Thyroid gland (tissue), 4 donors: ENCODE measurements at places on chromosomes 6 and 20. TPM values are rescaled to one million over a fixed set of nuclear protein-coding genes. Genes with fewer than 3 reads are reported as not detected.

- H3K4me1 ChIP-seq = peaks cover 77% of the 10 kb centered on the region
- no peaks in the 10 kb centered on the region for H3K36me3 ChIP-seq
- DNase-seq = peak; percentile 94
Observed at GRCh38 chr6:41705996-41706835, 29.2 kb downstream of the TFEB start.

- H3K4me1 ChIP-seq = no peaks in the 10 kb centered on the region
- no peaks in the 10 kb centered on the region for H3K36me3 ChIP-seq
- H3K27ac ChIP-seq = no peak overlapping the region
- H3K27me3 ChIP-seq = no peaks in the 10 kb centered on the region
Observed at GRCh38 chr20:12969071-12969669, 39.6 kb upstream of the SPTLC3 start.

- no peak for DNase-seq
- no peaks in the 10 kb centered on the region for H3K4me1 ChIP-seq
- no peaks in the 10 kb centered on the region for H3K27me3 ChIP-seq
- H3K4me3 ChIP-seq = no peak overlapping the region
- peaks cover 17% of the 10 kb centered on the region for H3K36me3 ChIP-seq
- H3K27ac ChIP-seq = no peak overlapping the region
Observed at GRCh38 chr6:139174961-139175360, 40.1 kb downstream of the HECA start.

DNA sequence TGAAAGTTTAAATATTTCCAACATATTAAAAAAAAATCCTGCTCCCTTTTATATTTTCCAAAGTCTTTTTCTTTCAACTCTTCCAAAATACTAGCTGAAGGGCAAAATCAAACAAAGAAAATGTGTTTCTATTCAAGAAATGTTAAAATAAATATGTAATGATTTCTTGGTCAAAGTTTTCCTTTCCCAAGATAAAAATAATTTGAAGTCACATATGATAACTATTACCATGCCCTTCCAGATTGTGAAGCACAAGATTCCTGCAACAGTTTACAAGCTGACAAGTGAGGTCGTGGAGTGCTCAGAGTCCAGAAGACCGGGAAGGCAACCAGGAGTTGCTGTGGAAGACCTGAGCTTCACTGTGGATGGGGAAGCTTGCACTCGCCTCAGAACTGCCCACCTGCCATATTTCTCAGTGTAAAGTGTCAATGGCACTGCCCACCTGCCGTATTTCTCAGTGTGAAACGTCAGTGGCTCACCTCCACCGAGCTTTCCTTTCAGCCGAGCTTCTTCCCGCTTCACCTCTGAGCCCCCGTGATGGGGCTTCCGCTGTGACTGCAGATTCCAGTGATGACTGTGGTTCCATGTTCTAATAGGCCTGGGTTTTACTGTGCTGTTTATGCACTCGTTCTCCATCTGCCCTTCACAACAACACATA is 160.5 kb downstream of the THBS2 start:
- no peak overlapping the region for H3K4me3 ChIP-seq
- DNase-seq = no peak
- H3K27me3 ChIP-seq = no peaks in the 10 kb centered on the region
- H3K4me1 ChIP-seq = no peaks in the 10 kb centered on the region

DNA sequence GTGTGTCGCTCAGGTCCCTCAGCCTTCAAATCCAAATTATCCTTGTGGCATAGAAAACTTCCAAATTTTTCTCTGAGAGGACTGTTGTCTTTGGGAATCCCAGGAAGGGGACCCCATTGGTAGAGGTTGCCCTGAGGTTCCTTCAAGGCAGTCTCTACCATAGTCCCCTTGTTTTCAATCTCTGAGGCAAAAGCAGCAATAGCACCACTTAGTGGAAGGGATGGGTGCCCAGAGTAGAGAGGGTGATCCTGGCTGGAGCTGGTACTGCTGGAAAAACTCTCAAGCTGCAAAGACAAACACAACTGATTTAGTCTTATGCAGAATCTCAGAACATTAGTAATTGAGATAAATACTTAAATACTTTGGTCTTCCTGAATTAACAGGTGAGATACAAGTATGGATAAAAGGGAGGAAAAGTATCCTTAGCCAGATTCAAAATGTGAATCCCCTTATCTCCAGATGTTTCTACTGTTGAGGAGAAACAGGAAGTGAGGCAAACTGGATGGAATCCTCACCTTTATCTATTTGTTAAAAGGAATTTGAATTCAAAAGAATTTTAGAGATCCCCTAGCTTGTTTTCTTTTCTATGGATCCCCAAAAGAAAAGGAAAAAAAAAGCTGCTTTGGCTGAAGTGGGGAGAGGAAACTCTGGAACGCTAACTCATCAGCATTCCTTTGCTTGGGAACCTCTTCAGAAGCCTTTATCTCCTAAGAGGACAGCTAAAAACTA is 13.4 kb downstream of the ZNF318 start:
- peaks cover 42% of the 10 kb centered on the region for H3K36me3 ChIP-seq
- H3K27ac ChIP-seq = no peak overlapping the region
- DNase-seq = no peak
- H3K4me1 ChIP-seq = no peaks in the 10 kb centered on the region
- no peak overlapping the region for H3K4me3 ChIP-seq

- H3K36me3 ChIP-seq = no peaks in the 10 kb centered on the region
- no peaks in the 10 kb centered on the region for H3K27me3 ChIP-seq
- no peaks in the 10 kb centered on the region for H3K4me1 ChIP-seq
- H3K27ac ChIP-seq = no peak overlapping the region
- H3K4me3 ChIP-seq = no peak overlapping the region
Observed at GRCh38 chr6:579339-579738, 77.6 kb downstream of the HUS1B start.

GRCh38 chr6:55918639-55919038 is 43.2 kb upstream of the BMP5 start:
- H3K4me1 ChIP-seq = no peaks in the 10 kb centered on the region
- H3K4me3 ChIP-seq = no peak overlapping the region
- no peak overlapping the region for H3K27ac ChIP-seq
- no peaks in the 10 kb centered on the region for H3K27me3 ChIP-seq

GRCh38 chr6:55705451-55706440 is 126.8 kb upstream of the HMGCLL1 start:
- H3K4me3 ChIP-seq = no peak overlapping the region
- H3K27ac ChIP-seq = no peak overlapping the region
- DNase-seq = no peak

POPDC3 gene
- 0.33 TPM for total RNA-seq

RAD21L1 gene
- total RNA-seq = not detected
